ENCODE measurements at places on chromosomes 4 and X.

DNA sequence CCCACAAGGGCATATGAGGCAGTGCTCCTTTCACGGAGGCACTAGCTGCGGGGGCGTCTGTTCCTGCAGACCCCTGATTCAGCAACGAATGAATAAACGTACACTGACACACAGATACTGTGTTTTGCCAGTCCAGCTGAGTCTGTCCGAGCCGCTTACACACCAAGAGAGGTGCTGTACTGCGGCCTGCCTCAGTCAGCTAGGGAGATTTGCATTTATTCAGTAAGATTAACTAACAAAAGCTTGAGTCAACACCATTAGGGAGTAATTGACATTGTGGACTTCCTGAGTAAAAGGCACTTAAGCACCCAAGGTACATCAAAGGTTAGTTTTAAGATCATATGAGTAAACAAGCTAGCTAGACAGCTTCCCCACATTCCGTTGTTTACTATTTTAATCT is 31.0 kb upstream of the BEX4 start:
- no peak overlapping the region for H3K27ac ChIP-seq
- H3K4me3 ChIP-seq = no peak overlapping the region
- DNase-seq = peak; percentile 67
- H3K36me3 ChIP-seq = no peaks in the 10 kb centered on the region
- H3K27me3 ChIP-seq = no peaks in the 10 kb centered on the region

DNA sequence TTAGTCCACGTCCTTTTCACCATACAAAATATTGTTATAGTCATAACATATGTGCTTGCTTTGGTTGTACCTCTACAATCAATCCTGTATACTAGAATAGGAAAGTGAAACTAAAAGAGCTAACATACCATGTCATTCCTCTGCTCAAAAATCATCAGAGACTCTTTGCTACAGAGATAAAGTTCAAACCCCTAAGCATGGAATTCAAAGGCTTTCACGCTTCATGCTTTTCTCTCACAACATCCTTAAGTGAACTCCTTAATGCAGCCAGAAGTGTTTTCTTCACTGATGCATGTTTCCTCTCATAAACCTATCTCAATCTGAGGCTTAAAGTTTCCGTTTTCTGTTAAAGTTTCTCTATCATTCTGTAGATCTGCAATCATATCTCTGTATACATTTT is 744.6 kb upstream of the IGFBP7 start:
- no peak for DNase-seq
- no peak overlapping the region for H3K4me3 ChIP-seq
- H3K27me3 ChIP-seq = no peaks in the 10 kb centered on the region
- H3K36me3 ChIP-seq = no peaks in the 10 kb centered on the region
- H3K4me1 ChIP-seq = no peaks in the 10 kb centered on the region

DNA sequence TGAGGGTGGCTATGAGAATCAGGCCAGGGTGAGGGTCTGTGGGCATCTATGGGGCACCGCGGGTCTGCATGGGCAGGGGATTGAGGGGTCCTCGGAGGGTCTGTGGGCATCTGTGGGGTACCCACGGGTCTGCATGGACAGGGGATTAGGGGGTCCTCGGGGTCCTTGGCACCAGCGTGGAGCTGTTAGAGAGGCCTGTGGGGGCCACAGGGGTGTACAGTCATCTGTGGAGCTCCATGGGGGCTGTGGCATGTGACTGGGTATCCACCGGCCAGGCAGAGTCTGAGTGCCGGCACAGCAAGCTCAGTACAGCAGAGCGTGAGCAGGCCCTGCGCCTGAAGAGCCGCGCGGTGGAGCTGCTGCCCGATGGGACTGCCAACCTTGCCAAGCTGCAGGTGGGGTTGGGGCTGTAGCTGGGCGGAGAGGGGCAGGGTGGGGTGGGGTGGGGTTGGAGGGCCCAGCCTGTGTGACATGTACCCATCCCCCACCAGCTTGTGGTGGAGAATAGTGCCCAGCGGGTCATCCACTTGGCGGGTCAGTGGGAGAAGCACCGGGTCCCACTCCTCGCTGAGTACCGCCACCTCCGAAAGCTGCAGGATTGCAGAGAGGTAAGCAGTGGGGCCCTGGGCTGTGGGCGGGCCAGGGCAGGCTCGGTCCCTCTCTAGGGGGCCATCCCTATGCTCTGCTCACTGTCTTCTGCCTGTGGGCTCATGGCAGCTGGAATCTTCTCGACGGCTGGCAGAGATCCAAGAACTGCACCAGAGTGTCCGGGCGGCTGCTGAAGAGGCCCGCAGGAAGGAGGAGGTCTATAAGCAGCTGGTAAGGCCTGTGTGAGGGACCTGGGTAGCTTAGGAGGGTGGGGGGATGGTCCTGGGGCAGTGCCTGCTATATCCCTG is 12.9 kb downstream of the CCDC22 start:
- H3K36me3 ChIP-seq = peaks cover 3% of the 10 kb centered on the region
- no peak overlapping the region for H3K4me3 ChIP-seq
- H3K4me1 ChIP-seq = no peaks in the 10 kb centered on the region
- H3K27me3 ChIP-seq = no peaks in the 10 kb centered on the region
- no peak overlapping the region for H3K27ac ChIP-seq

DNA sequence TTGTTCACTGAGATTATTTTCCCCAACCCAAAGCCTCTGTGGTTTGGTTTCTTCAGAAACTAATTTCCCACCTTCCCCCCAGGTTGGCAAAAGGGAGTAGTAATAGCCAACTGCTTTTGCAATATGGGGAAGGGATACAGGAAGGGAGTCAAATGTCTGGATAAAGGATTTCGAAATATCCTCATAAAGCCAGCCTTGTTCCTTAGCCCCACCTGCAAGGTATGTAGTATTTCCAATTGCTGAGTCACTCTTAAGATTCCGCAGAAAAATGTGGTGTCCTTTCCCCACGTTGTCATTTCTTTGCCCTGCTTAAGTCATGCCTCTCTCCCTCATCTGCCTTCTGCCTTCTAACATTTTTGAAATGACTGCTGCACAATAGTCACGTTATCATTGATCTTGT is 138.8 kb upstream of the DCAF8L1 start:
- H3K27ac ChIP-seq = no peak overlapping the region
- H3K27me3 ChIP-seq = no peaks in the 10 kb centered on the region
- DNase-seq = no peak

GRCh38 chrX:1754077-1754476 is 139.2 kb downstream of the ASMT start:
- H3K4me1 ChIP-seq = no peaks in the 10 kb centered on the region
- no peak overlapping the region for H3K27ac ChIP-seq
- H3K4me3 ChIP-seq = no peak overlapping the region
- no peaks in the 10 kb centered on the region for H3K36me3 ChIP-seq

All from endodermal cell (in vitro differentiated cells).